Activated CD4-positive, alpha-beta memory T cell treated with anti-CD3 and anti-CD28 coated beads for 36 hours (primary cell): ENCODE measurements at places on chromosomes 5 and 9.
A peak's percentile ranks its signal among the peaks of the same experiment; 100 is the strongest.

DNA sequence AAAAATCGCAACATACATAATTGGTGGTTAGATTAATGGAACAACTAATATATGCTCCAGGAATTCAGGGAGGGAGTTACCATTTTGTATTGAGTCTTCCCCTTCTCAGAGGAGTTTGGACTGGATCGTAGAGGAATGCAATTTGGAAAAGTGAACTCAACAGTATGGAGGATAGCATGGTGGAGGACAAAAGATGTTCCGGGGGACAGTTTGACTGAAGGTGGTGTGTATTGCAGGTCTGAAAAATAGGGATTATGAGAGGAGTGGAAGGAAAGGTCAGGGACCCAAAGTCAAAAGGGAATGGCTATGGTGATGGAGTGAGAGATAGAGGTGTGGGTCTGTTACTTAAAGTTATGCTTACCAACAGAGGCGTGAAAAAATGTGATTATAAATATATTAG lies 1.5 kb downstream of the DNAJC21 start:
- DNase-seq: no peak

- no peak for DNase-seq
These were observed 159.7 kb downstream of the ATP10B start for GRCh38 chr5:160692271-160692670.

DNA sequence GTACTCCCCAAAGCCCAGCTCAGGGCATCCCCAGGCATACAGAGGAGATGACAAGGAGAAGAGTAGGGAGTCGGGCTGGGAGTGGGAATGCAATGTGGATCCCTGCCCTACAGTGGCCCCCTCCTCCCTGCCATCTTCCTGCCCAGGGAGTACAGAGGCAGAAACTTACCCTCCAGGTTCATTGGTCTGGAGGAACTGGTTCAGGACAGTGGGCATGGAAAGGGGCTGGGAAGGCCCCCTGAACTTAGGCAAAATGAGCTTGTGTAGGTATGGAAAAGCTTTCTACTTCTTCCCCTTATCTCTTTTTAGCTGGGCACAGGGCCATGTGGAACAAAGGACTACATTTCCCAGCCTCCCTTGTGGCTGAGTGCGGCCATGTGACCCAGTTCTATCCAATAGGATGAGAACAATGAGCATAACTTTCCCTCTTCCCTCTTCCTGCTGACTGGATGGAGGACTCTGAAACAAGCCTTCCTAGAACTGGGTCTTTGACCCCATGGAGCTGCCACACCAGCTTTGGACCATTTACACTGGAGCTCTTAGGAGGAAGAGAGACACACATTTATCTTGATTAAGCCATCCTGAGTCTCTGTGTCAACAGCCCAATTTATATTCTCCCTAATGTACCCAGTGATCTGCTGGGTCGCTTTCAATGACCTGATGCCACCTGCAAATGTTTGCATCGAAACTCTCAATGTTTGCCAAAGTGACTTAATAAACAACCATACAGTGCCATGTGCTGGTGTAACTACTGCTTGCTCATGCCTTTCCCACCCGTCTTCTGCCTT lies 25.0 kb upstream of the HMCN2 start:
- peak; percentile 58 for DNase-seq

DNA sequence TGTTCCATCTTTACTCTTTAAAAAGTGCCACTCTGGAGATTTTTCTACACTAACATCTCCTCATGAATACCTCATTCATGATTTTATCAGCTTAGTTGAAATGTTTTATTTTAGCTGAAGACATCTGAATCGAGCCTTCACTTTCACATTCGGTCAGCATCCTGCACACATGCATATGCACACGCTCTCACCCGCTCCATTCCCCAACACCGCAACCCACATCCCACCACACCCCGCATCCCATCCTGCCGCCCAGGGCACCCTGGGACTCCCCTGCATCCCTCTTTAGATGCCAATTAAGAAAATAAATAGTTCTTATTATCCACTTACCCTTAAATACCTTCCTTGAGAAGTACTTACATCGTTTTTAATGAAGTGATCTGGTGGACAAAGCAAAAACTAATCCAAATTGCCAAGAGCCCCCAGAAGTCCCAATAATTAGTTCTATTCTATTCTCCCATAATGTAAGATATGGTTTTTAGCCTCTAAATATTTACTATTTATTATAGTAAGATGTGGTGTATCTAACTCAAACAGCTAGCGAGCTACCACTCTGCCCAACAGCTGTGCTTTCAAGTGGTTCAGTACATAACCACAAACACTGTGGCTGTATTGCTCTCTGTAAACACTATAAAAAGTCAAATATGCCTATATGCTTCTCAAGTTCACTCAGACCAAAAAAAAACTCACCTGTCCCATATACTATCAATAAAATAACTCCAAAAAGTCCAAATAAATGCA lies 38.2 kb downstream of the GZMK start:
- peak; percentile 83 for DNase-seq

DNA sequence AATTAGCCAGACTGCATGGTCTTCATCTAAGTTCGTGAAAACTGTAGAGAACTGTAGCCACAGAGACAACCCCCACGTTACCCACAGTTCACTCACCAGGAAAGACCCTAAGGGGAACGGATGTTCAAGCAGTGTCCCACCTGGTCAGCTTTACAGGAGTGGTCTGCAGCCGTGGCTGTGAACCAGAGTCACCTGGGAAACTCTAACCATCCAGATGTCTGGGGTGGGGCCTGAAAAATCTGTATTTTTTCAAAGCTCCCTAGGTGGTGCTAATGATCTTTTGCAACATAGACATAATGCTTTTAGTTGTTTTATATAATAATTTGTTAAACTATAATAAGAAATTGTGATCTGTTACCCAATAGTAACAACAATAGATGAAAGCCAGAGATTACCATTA lies 47.7 kb upstream of the ANGPTL2 start:
- no peak for DNase-seq

- peak; percentile 45 for DNase-seq
These were observed 43.0 kb upstream of the GNAQ start for GRCh38 chr9:78074385-78075291.

GRCh38 chr9:130387905-130388304 lies 56.9 kb upstream of the ASS1 start:
- no peak for DNase-seq

DNA sequence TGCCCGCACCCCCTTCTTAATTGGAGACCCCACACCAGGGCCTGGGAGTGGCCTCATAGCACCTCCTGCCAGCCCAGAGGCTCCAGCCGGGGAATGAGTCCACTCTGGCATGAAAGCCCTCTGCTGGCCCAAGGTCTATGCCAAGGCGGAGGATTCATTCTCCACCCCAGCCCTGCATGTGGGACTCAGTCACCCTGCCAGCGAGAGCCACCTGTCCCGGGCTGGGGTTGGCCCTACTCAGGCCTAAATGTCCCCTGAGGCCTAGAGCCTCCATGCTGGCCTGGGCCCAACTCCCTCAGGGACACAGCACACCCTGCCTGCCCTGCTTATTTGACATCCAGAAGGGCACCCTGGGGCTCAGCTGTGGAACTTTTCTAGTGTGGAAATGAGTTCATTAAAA lies 1.0 kb upstream of the RAPGEF1 start:
- no peak for DNase-seq

DNA sequence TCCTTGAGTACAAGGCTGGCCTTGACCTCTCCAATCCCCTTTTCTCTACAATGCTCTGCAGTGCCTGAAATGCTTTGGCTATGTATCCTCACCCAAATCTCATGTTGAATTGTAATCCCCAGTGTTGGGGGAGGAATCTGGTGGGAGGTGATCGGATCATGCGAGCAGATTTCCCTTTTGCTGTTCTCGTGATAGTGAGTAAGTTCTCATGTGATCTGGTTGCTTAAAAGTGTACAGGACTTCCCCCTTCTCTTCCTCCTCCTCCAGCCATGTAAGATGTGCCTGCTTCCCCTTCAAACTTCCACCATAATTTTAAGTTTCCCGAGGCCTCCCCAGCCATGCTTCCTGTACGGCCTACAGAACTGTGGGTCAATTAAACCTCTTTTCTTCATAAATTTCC lies 28.5 kb upstream of the AKNA start:
- DNase-seq: no peak

GRCh38 chr5:134584662-134585061 lies 48.0 kb downstream of the SAR1B start:
- no peak for DNase-seq

GRCh38 chr5:116097301-116097700 lies 12.5 kb downstream of the COMMD10 start:
- DNase-seq: no peak
